ENCODE measurements at places on chromosomes 5 and 9.

DNA sequence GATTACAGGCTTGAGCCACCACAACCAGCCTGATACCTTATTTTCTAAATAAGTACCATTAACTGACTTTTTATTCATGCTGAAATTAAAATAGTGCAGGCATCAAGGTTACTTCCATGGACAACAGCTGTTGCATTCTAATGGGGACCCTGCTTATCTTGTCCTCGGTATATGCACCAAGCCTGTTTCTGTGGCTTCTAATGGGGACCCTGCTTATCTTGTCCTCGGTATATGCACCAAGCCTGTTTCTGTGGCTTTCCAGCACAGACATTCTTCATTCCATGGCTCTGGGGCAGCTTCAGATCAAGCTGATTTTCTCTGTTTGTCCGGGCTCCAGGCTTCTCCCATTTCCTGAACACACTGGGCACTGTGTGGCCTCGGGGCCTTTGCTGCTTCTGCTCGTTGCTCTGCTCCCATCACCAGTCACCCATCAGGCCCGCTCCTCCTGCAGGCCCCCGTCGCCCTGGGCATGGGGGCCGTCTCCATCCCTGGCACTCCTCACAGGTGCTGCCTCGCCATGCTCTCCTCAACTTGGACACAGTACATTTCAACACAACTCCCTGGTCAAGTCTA lies 30.7 kb downstream of the ZNF354A start:
- DNase-seq = no peak
- H3K27ac ChIP-seq = no peak overlapping the region
- no peak overlapping the region for H3K4me3 ChIP-seq
- H3K27me3 ChIP-seq = no peaks in the 10 kb centered on the region

- H3K4me3 ChIP-seq = no peak overlapping the region
- no peaks in the 10 kb centered on the region for H3K4me1 ChIP-seq
- H3K27me3 ChIP-seq = no peaks in the 10 kb centered on the region
- no peak overlapping the region for H3K27ac ChIP-seq
- no peaks in the 10 kb centered on the region for H3K36me3 ChIP-seq
These were observed 770.2 kb upstream of the FAM174A start for GRCh38 chr5:99765011-99765410.

DNA sequence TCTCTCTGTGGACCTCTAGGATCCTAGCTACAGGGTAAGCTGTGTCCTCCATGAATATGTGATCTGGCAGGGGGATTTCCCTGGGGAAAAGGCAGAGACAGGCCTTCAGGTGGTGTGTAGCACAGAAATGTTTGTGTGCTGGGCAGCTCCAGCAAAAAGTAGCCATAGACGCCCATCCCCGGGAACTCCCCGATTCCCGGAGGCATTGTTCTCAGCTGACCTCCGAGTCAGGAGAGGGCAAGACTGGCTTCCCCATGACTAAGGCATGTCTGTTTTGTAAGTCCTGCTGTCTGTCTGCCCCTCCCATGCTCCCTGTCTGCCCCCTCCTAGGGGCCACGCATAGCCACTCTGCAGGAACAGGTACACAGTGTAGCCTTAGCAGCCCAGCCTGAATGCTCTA lies 834.5 kb downstream of the PTPRD start:
- H3K27ac ChIP-seq = no peak overlapping the region
- H3K4me3 ChIP-seq = no peak overlapping the region
- no peak for DNase-seq
- no peaks in the 10 kb centered on the region for H3K36me3 ChIP-seq

DNA sequence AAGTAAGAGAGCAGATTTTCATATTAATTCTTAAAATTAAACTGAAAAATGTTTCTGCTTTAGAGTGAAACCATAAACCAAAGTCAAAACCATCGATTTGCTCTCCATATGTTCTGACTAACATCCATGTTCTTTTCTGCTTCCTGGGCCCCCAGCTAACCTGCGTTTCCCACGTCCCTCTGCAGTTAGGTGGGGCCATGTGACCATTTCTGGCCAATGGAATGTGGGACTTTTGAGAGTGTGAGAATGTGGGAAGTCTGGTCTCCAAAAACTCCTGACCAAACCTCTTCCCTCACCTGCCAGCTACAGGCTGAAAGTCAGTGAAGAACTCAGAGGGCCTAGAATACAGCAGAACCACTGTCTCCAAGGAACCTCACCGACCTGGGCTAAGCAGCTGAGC lies 44.9 kb downstream of the ANKH start:
- no peak for DNase-seq
- no peaks in the 10 kb centered on the region for H3K4me1 ChIP-seq
- H3K4me3 ChIP-seq = no peak overlapping the region
- H3K27ac ChIP-seq = no peak overlapping the region
- H3K27me3 ChIP-seq = no peaks in the 10 kb centered on the region

- no peak overlapping the region for H3K27ac ChIP-seq
- H3K4me1 ChIP-seq = no peaks in the 10 kb centered on the region
- no peaks in the 10 kb centered on the region for H3K36me3 ChIP-seq
- no peak for DNase-seq
These were observed 227.6 kb downstream of the SEC61B start for GRCh38 chr9:99449726-99450125.
